ENCODE measurements at places on chromosomes 13 and 19.

DNA sequence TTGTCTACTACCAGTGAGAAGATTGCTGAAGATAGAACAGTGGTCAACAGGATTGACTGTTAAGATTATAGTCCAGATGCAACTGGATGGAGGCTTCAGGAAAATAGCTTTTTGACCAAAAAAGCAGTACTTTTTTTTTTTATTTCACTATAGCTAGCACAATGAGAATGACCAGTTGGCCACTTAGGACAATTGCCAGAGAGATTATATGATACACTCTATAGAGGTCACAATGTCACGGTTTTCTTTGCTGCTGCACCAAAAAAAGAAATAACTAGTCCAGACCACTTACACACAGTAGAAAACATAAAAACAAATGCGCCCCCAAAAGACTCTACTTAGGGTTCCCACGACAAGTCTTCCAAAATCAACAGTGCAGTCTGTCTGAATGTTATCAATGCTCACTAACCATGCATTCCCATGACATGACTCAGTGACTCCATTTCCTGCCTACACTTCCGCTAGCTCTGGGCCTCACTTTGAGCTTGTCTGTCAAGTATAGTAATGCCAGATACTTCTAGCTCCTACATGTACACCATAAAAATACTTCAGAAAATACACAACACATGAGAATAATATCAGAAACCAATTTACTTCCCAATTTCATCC, 209.1 kb upstream of the STARD13 start:
- no peak for DNase-seq

DNA sequence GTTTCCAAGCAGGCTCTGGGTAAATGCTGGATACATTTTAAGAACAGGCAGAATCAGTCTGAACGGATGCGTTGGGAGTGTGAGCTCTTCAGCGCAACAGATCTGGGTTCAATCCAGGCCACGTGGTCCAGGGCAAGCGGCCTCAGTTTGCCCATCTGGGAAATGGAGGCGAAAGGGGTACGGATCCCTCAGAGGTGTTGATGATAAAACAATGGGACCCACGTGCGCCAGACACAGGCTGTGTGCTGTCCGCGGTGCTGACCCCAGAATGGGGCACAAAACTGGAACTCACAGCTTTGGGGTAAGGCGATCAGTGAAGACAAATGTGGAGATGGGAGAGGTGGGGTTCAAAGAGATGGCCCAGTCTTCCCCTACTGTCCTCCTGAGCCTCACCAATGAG, 13.1 kb upstream of the PDE4C start:
- no peak for DNase-seq

DNA sequence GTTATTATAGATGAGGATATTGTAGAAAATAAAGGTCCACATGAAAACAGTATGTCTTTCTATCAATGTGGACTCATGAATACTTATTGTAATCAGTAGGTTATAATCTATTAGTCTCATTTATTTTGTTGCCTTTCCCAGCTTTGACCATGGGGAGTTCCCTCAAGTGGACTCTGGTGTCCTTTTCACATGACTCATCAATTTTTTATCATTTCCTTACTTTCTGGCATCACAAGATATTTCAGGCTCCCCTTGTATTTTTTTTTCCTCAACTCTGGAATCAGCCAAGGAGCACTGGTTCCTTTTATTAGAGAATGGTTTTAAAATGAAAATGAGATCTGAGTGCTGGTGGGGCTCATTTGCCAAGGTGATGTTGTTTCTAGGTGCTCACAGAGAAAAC, 63.4 kb upstream of the DIAPH3 start:
- DNase-seq: no peak

DNA sequence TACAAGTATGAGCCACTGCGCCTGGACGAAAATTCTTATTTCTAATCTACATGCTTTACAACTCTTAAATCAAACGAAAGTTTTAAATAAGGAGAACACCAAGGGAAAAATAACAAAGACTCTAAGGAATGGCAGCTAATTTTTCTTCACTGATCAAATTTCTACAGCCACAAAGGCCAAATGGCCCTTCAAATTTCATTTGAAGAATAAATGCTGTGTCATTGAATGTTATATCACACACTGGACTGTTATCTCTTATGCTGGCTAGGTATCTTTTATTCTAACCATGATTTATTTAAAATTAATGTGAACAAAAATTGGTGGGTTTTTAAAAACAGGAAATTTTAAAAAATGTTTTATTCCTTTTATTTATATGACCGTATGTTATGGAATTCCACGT, 14.1 kb downstream of the SMAD9 start:
- no peak for DNase-seq

DNA sequence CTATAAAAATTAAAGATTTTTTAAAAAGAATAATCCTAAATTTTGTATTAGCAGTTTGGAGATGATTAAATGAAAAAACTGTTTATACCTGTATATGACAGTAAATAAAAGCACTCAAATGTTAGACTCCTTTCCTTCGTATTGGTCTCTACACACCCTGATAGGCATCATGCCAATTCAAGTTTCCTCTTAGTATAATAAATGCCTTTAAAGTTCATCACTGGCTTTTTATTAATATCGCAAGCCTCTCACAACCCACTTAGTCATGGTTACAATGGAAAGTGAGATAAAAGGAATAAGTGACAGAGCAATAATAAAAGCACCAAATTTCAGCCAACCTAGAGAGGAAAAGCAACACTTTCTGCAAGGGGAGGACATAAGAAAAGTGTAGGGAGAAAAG, 102.2 kb downstream of the PIBF1 start:
- DNase-seq: no peak

DNA sequence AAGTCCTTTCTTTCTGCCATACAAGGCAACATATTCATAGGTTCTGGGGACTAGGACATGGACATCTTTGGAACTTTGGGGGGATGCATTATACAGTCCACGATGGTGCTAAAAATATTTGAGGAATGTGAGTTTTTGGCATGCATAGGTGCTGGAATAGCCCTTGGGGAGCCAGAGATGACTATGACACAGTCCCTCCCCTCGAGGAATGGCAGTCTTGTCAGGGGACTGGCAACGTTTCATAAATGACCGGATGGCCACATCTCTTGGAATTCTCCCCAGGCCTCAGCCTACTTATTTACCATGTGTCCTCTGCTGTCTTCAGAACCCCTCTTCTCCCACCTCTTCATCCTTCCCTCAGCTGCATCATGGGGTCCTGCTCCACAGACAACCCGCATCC, 13.6 kb downstream of the MEIOSIN start:
- DNase-seq: no peak

DNA sequence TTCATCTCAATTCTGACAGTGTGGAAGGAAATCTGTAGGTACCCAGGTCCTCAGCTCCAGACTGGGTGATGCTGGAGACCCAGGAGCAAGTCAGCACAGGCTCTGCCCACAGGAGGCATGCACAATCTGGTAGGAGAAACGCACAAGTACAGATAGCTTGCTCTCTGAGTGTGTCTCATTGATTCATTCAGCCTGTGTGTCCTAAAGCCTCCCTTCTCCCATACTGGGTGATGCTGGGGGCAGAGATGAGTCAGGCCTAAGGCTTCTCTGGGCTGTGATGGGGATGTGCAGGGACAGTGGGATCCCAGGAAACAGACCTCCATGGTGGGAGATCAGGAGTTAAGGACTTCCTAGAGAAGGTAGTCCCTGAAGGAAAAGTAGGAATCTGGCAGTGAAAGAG, 6.8 kb downstream of the ZNF526 start:
- DNase-seq: no peak

GRCh38 chr19:2554856-2555255, 78.9 kb downstream of the GADD45B start:
- no peak for DNase-seq

GRCh38 chr19:55698256-55698655, 23.2 kb downstream of the EPN1 start:
- no peak for DNase-seq

DNA sequence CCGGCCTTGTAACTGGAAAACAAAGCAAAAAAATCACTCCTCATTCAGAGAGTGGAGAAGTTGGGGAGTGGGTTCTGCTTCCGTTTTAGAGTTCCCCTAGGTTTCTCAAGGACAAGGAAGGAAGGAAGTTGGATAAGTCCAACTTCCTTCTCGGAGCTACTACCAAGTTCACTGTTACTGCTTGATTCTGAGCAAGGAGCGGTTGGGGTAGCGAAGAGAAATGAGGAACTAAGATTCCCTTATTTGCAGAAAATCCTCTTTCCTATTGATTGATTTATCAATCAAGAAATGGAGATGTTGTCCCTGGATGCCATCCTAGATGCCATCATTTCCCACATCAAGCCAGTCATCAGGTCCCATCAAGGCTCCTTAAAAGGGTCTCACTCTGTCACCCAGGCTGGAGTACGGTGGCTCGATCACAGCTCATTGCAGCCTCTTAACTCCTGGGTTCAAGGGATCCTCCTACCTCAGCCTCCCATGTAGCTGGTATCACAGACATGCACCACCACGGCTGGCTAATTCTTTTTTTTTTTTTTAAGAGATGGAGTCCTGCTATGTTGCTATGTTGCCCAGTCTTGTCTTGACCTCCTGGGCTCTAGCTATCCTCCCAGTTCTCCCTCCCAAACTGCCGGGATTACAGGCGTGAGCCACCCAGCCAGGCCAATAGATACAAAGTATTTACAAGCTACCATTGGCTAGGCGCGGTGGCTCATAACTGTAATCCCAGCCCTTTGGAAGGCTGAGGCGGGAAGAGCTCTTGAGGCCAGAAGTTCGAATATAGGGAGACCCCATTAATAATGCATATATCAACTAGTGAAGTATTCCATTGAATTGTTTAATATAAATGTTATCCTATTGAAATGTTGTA, 809 bp upstream of the B9D2 start:
- DNase-seq: no peak

- no peak for DNase-seq
Observed at GRCh38 chr13:36288794-36289391, 8.7 kb downstream of the CCDC169 start.

GRCh38 chr13:56187331-56187730, 953.4 kb upstream of the PRR20A start:
- no peak for DNase-seq

GRCh38 chr19:49848938-49849337, 2.0 kb upstream of the PTOV1 start:
- DNase-seq: no peak

GRCh38 chr13:112132142-112132541, 65.2 kb downstream of the SOX1 start:
- DNase-seq: no peak

- no peak for DNase-seq
Observed at GRCh38 chr13:49622174-49622946, 5.9 kb upstream of the ARL11 start.

DNA sequence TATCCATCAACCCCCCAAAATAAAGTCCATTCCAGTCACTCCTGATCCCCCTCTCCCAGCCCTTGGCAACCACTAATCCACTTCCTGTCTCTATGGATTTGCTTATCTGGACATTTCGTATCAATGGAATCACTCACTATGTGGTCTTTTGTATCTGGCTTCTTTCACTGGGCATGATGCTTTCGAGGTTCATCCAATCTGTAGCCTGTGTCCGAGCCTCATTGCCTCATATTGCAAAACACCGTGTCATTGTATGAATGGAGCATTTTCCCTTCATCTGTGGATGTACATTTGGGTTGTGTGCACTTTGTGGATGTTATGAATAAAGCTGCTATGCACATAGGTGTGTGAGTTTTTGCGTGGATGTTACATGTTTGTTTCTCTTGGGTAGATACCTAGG, 1.4 kb upstream of the FZR1 start:
- no peak for DNase-seq

GRCh38 chr19:20279516-20279915, 112.5 kb downstream of the ZNF486 start:
- DNase-seq: no peak

GRCh38 chr13:25616674-25617073, 244.9 kb downstream of the ATP8A2 start:
- DNase-seq: no peak

- no peak for DNase-seq
Observed at GRCh38 chr19:45218426-45218825, 26.8 kb downstream of the EXOC3L2 start.
